ENCODE measurements at places on chromosomes 4 and X.

DNA sequence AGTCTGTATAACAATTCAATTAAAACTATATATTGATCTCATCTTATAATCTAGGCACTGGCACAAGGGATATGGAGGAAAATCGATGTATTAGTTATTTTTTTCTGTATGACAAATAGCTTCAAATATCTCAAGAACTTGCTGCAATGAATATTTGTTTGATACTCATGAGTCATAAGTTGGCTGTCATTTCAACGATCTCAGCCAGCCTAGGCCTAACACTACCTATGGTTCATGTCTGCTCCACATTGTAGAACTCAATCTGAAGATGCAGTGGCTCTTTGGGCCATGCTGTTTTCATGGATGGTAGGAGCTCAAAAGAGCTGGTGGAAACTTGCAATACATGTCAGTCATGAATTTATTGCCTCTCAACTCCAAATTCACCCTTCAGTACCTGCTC is 44.7 kb downstream of the MAGEB17 start:
- no peak for DNase-seq

GRCh38 chrX:12421918-12422317 is 283.6 kb downstream of the FRMPD4 start:
- DNase-seq: no peak

- no peak for DNase-seq
Measured at GRCh38 chr4:153119626-153120025, 84.6 kb upstream of the TRIM2 start.

- no peak for DNase-seq
Measured at GRCh38 chrX:109312757-109313156, 169.1 kb downstream of the GUCY2F start.

DNA sequence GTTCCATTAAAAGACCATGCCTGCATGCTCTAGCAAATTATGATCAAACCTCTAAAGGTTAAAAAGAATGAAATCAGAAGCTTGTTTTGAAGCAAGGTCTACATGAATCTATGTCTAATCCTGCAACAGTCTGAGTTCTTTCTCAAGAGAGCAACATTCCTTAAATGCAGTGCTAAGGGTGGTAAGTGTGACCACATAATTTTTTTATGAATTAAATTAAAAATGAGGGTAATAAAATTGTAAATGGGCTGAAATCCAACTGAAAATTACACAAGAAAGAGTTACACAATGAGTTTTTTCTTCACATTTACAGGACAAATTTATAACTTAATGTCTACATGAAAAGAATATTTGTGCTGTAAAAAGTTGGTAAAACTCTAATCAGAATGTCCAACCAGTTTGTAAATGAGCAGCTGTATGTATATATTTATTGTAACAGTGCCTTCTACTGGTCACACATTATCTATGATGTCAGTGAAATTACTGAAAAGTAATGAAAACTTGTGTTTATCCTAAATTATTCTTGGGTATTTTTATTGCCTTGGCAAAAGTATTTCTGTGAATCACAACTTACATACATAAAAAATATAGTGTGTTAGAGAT is 336.3 kb upstream of the PITX2 start:
- peak; percentile 5 for DNase-seq

DNA sequence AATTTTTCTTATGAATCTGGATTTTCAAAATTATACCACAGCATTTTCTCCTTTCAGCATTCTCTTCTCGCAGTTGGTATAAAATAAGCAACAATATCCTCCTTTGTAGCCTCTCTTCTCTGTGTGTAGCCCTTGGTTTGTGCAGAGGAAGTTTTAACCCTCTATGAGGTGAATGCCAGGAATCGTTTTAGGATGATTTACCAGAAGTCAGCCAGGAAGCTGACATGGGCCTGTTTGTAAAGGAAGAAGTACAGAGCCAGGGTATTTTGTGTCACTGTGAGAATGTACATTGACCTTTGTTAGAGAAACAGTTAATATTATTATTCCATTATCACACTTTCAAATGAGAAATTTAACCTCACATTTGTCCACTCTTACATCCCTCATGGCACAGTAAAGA is 88.9 kb upstream of the RPL34 start:
- no peak for DNase-seq

DNA sequence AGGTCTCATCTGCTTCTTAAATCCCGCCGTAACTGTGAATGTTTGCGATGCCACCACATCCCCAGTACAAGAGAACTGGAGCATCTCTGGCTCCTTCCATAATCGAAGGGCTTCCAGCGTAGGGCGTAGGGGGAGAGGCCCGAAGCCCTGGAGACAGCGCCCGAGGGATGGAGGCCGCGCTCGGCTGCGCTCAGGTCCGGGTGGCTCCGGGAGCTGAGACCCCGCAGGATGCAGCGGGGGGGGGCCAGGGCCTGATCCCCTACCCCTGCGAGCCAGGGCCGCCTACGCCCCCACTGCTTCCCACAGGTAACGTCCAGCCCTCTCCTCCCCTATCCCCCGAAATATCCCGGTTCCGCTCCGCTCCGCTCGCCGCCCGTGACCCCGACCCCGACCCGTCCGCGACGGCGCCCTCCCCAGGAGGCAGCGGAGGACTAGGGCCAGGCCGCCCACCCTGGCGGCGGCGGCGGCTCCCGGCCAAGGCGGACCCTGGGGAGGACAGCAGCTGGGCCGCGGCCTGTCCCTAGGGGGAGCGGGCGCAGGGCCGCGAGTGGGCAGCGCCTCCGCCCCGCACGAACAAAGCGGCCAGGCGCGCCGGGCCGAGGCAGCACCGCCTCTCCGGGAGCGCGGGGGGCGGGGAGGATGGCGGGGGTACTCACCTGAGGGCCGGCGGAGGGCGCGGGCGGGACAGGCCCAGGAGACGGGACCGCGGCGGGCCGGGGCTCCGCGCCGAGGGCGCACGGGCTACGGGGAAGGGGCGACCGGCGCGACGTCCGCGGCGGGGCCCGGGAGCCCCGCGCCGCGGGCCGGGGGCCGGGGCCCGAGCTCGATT is 723 bp downstream of the WDFY3 start:
- DNase-seq: peak; percentile 63

Data from NCI-H69 (cell line).